ENCODE measurements at places on chromosomes 12 and 14.

GRCh38 chr14:51938821-51939220, 50.5 kb upstream of the RTRAF start:
- DNase-seq: no peak

GRCh38 chr12:8709124-8709830, 11.5 kb downstream of the RIMKLB start:
- DNase-seq: no peak

DNA sequence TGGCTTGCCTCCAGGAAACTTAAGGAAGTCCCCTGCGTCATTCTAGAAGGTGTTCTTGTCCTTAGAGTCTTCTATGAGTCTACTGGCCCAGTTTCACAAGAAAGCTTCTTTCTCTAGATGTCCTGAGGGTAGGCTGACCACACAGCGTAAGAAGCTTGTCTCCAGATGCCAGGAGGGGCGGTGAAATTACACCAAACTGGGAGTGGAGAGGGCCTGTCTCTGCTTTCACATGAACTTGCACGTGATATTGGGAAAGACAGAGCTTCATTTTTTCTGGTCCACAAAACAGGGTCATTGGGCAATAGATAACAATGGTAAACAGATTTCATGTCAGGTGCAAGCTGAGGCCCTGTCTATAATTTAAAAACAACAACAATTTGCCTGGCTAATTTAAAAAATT, 85.7 kb upstream of the TBX3 start:
- no peak for DNase-seq

DNA sequence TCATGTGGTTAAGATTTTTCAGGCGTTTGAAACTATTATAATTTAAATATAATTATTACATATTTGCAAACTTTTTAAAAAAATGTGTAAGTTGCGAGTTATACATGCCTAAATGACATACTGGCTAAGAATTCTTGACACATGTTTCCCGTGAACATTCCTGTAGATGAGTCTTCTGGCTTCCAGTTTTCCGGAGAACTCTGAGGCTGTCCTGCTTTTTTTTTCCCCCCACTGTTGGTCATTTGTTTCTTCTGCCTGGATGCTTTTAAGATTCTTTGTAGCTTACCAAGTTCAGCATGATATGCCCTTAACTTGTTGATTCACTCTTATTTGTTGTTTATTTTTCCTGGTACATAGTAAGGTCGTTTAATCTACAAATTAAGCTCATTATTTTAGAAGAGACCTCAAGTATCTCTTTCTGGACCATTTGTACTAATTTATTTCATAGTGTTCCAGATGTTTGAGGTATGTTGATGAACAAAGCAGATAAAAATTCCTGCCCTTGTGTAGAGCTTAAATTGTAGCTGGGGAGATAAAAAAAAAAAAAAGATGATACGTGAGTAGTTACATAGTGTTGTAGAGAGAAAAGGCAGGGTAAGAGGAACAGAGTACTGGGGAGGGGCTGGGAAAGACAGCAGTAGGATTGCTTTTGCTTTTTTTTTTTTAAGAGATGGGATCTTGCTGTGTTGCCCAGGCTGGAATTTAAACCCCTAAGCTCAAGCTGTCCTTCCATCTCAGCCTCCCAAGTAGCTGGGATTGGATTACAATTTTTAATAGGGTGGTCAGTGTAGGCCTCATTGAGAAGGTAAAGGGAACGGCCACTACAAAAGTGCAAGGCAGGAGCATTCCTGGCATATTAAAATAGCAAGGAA, 32.8 kb downstream of the ARHGAP5 start:
- no peak for DNase-seq

DNA sequence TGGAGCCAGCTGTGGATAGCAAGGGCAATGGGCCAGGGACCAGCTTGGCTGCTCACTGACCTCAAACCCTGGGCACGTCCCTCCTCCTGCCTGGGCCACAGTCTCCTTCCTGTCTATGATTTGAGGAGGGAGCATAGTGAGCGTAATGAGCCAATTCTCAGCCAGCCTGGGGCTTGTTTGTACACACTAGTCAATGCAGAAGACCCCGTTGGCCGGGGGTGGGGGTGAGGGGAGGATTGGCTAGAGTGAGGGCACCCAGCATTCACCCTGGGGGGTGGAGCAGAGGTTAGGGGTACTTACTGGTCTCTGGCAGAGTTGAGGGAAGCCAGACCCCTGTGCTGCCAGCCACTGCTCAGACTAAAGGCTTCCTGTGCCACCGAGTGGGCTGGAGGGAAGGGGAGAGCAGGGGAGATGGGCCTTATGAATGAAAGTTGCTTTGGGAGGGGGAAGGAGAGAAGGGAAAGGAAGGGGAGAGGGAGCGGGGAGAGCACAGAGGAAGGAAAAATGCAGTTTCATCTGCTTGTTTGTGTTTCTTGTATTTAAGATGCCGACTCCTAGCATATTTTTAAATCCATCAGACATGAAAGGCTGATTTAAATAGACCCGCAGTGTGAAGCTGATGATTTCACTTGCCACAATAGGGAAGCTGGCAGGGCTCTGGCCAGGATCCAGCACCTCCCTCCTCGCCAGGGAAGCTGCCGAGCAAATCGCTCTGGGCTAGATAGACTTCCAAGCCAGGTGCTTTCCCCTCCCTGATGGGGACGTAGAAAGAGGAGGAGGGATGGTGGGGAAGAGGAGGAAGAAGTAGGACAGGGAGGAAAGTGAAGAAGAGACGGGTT, 114.0 kb downstream of the PRMT8 start:
- no peak for DNase-seq

GRCh38 chr14:95504135-95505029, 12.1 kb downstream of the SYNE3 start:
- DNase-seq: no peak

- DNase-seq: no peak
These were observed 18.1 kb upstream of the SMCO2 start for GRCh38 chr12:27428466-27428865.

DNA sequence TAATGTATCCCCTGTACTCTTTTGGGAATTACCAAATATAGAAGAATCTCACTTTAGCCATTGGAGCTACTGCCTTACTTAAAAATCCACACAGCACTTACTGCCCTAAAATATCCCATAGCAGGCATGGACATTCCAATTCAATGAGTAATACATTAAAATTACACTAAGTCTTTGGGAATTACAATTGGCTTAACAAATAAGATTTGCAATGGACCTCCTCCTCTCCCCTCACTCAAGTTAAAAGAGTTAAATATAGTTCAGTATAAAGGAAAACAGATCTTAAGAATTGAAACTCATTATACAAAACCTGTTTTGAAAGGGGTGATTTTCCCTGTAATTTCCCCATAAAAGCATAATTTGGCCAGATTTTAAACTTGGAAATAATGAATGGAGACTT, 477.1 kb downstream of the SLC16A7 start:
- no peak for DNase-seq

DNA sequence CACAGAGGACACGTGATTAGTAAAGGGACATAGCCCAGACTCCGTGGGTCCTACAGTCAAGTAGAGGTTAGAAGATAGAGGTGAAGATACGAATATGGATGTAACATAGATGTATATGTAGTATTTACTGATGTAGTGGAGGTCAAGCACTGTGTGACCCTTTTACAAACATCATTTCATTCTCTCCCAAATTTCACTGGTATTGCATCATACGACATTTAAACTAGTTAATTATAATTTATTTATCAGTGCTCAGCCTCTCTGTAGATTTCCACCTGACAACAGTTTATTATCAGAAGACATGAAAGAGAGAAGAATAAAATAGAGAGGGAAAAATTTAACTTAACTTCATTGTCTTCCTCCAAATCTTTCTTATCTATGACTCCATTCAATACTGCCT, 927.9 kb upstream of the TMEM132C start:
- DNase-seq: no peak

DNA sequence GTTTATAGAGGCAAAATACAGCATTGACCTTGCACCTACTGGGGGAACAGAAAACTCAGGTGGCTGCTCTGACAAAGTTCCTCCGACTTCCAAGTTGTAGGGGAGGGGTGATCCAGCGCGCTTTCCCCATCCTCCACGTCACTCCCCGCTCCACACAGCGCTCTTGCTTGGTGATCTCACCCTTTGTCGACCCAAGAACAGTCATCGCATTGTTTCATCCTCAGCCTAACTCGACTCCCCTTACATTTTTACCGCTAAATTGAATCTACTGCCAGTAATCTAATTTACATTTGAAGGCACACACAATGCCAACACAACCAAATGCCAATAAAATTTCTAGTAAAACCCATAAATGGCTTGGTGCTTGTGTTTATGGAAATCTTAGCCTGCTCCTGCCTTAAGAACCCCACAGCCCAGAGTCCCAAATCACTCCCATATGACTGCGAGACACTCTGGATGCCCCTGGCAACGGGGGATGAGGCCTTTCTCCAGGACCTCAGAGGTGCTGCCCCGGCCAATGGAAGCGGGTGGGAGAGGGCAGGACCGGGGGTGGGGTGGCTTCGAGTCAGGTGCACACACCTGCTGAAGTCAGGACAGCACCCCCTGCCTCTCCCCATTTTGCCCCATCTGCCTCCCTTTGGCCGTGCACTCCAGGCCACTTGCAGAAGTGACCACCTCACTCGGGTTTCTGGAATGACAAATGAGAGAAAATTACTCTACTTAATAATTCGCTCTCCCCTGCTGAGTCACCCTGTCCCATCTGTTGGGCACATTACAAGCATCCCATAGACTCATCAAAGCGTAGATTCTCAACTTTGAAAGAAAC, 98.2 kb upstream of the GSC start:
- no peak for DNase-seq

DNA sequence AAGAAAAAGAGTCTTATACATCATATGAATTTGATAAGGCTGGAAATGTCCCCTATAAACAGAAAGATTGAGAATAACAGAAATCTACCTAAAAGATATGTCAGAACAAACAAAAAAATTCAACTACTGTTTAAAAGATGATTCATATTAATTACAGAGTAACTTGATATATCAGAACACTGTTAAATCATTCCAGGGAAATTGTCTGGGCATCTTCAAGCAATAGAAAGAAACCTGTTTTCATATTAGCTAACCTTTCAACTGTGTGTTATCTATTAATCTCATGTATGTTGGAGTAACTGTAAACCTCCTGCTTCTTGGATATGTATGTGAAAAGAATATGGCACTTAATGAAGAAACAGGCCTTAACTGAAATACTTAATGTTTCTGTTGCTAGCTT, 96.7 kb downstream of the NUBPL start:
- DNase-seq: no peak

- DNase-seq: no peak
These were observed 236.2 kb upstream of the EGLN3 start for GRCh38 chr14:34187061-34187460.

- DNase-seq: no peak
These were observed 41.1 kb downstream of the PROX2 start for GRCh38 chr14:74834692-74835392.

GRCh38 chr12:56062996-56063395, 17.0 kb upstream of the ERBB3 start:
- no peak for DNase-seq

GRCh38 chr14:41167040-41167439, 439.6 kb upstream of the LRFN5 start:
- no peak for DNase-seq

- DNase-seq: no peak
These were observed 159.9 kb upstream of the NOS1 start for GRCh38 chr12:117521346-117521745.

DNA sequence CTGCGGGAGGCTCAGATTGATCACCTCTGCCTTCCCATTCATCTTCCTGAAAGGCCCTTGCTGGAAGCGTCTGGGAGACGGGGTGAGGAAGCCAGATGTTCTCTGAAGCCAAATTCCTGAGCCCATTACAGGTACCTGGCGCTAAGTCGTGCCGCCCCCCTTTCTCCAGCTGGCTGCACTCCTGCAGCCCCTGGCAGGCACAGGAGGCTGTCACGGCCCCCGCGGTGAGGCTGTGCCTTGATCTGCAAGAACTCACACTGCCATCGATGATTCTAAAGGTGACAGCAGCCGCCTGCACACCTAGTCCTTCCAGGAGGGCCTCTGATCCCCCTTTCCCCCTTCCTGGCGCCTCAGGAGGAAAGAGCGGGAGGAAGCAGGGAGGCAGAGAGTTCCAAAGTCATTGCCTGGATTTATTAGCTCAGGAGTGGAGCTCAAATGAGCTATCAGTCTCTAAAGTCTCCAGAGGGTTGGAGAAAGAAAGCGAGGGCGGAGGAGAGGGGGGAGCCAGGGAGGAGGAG, 106.9 kb downstream of the RFLNA start:
- DNase-seq: no peak

DNA sequence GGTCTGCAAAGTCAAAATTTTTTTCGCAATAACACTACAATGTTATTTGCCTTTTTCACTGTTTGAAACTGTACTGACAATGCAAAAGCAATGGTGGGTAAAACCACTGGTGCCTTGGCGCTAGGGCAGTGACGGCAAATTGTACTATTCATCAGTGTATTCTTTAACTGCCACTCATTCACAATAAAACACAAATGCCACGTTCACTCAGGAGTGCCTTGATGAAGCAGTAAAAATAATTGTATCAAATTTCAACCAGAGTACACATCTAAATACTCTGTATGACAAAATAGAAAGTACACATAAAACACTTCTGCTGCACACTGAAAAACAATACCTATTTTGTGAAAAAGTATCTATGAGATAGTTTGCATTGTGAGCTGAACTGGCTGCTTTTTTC, 17.8 kb downstream of the DCAF5 start:
- no peak for DNase-seq

All from osteocyte (in vitro differentiated cells).